ENCODE measurements at places on chromosomes 5 and 9.

DNA sequence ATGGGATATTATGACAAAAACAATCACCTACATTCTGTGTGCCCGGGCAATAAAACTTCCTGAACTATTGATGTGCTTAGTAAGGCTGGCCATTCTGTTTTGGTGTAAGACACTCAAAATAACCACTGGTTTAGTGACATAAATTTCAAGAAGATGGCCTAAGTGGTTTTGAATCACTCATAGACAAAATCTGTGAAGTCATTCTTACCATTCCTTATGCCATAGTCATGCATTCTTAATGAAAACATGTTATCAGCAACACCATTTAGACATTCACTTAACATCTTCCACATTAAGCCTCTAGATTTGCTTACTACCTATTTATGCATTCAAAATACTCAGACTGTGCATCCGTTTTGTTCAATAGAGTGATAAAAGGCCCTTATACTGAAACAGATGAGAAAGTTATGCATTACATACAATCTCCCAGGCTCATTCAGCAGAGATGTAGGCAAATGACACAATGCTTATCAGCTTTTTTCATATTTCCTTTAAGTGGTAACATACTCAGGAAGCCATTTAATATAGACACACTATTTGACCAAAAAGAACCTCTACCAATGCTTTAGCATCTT, 848.8 kb upstream of the DMAC1 start:
- no peak for DNase-seq

DNA sequence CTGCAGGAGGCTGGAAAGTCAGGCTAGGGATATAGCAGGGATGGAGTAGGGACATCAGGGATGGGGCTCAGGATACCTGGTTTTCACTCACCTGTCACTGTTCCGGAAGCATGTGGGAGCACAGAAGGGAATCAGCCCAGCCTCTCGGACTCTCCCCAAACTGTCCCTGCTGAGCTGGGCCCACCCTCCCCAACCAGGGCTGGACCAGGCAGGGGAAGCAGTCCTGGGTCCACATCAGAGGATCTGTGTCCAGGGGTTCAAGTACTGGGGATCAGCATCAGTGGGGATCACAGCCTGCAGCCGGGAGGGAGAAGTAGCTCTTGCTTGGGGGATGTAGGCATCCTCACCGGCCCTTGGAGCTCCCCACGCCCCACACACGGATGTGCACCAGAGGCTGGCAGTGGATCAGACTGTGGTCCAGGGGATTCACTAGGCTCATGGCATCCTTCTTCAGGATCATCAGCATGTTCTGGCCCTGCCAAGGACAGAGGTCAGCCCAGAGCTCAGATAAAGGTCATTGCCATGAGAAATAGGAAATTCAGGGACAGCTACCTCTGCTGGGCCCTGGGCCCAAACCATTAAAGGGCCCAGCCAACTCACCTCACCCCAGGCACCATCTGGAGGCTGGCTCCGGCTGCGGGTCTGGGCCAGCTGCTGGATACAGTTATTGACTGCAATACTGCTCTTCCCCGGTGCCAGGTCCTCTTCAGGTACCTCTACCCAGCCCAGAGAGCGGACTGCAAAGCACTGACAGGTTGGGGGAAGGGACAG, 2.5 kb downstream of the APBB3 start:
- no peak for DNase-seq

DNA sequence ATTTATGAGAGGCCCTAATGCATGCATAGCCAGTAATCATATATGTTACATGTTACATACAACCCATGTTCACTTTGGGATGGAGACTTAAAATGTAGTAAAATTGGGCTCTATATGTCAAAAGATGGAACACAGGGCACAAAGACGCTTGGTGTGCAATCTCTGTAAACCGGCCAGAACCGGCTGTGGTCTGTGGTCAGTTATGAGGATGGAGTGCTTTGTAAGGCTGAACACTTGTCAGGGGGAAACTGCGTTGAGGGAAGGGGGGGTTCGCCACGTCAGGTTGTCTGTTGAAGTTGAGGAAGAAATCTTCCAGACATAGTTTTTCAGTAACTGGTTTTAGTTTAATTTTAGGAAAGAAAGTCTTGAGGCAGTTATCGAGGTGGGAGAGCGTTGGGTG, 2.7 kb upstream of the CKMT2 start:
- no peak for DNase-seq

DNA sequence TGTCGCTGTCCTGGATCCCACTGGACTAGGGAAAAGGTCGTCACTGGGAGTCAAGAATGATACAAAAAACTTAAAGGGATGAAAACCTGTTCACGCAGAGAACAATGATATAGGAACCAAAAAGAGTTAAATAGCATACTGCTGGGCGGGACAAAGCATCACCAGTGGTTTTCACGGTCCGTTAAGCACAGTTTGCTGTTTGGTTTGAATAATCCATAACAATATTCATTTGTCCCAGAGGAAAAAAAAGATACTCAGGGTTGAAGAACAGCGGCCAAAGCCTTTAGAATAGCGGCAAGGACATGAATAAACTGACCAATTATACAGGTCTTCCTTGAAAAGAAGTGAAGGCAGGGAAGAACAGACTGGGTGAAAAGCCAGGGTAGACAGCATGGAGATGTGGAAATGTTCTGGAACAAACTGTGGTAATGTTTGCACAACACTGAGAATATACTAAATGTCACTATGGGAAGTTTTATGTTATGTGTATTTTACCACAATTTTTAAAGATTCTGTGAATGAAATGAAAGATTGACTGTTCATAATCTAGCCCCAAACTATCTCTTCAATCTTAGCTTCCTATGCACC, 60.8 kb downstream of the MTMR12 start:
- no peak for DNase-seq

DNA sequence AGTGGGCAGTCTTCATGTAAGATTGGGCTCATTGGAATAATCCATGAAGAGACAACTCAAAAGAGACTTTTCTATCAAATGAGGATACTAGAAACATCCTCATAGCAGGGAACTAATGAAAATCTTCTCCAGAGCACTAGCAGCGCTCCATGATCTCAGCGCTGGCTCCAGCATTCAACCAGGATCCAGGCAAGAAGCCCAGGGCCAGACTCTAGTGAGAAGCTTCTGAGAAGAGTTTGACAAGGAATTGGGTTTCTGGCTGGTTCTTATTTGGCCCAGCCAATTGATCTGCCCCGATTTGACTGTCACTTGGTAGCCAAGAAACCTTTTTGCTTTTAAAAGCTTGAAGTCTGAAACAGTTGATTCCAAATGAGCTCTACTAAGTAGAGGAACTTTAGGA, 60.1 kb downstream of the AOPEP start:
- no peak for DNase-seq

DNA sequence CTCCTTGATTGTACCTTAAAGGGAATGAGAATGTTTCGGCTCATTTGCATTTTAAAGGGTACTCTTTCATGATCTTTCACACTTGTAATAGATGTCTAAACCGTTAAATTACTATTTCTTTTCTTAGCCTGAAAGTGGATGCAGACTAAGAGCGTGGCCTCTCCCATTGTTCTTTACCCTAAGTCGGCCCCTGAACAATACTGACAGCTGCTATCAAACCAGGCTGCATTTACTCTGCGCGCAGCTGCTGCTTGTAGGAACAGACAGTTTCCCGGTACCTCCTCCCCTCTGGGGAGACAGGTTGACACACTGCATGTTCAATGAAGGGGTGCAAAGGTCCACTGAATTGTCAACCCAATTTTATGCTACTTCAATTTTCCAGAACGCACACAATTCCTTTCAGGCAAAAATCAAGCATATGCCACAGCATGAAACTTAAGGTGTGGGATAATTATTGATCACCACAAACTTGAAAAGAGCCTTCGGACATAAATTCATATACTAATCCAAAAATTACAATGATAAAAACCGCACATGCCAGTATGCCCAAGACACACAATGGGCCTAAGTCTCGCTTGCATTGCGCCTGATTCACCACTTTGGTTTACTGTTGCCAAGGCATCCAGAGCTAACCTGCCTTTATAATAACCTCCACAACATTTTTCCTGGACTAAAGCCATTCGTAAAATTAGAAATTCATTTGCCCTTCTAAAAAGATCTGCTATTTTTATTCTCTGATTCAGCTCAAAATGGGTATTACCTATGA, 39.7 kb downstream of the TLE1 start:
- no peak for DNase-seq

DNA sequence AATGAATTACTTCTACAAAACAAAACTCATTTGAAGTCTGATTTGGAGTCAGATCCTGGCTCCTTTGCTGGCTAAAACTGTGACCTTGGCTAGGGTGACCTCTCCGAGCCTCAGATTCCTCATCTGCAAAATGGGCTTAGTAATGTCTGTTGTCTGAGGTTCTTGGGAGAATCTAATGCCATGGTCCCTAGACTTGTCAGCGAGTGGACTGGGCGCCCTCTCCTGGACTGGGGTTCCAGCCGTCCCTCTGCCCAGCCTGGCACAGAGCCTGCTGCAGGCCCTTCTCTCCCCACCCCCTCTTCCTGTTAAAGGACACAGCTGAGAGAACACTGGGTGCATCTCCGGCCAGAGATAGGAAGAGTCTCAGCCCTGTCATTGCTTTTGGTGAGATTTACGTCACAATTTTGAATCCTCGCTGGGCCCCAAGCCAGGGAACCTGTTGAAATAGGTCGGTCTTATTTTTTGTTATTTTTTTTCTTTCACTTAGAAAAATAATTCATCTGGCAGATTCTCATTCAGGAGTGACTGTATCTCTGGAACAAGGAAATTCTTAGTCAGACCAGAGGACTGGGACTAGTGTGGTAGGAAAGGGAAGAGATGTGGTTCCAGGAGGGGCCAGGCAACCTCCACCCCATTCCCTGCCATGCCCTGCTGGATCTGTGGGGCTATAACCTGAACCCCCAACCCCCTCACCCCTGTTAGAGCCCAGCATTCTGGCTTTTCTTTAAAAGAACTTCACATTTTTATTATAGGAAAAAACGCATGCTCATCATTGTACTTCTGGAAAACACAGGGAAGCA, 48.2 kb upstream of the RPL26L1 start:
- DNase-seq, result no peak

DNA sequence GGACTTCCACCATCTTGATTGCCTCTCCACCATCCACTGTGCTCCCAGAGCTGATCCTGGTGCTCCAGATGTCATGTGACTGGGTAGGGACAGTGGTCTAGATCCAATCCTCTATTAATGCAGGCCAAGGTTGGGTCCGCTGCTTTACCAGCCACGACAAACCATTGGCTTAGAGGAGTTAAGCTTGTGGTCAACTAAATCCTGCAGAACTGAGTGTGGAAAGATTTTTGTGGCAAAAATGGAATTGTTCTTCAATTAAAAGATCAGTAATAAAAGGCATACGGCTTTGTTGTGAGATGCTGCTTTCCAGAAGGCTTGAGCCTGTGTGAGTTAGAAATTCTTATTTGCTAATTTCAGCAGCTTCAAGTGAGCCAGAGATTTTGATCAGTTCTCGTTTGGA, 30.7 kb downstream of the SLC1A3 start:
- DNase-seq, result no peak
